Ovary (tissue), 10 donors: ENCODE measurements at places on chromosomes 7 and 10. TPM values are rescaled to one million over a fixed set of nuclear protein-coding genes. Genes with fewer than 3 reads are reported as not detected.

DNA sequence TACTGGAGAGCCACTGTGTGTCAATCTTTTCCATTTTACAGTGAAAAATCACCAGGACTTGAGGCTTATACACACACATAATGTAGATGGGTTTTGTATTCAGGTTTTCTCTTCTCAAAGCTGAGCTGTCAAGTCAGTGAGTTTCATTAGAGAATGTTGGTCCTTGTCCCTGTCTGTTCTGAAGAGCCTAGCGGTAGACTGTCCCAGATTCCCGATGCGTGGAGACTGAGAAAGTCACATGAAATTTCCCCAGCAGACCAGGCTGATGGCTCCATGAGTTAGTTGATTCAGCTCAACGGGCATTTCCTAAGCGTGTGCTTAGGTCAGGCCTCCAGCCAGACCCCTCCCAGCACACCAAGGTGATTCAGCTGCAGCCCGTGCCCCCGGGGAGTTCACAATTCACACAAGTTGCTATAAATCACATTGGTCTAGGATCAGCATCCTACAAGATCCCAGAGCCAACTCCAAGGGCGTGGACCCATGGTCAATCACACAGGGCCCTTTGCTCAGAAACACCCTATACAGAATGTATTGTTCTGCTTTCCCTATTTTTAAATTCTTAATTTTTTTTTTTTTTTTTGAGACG lies 17.2 kb downstream of the CHST15 start:
- H3K27me3 ChIP-seq: no peaks in the 10 kb centered on the region
- H3K27ac ChIP-seq: peak overlapping the region; percentile 71
- H3K36me3 ChIP-seq: no peaks in the 10 kb centered on the region
- peaks cover 28% of the 10 kb centered on the region for H3K4me1 ChIP-seq

DNA sequence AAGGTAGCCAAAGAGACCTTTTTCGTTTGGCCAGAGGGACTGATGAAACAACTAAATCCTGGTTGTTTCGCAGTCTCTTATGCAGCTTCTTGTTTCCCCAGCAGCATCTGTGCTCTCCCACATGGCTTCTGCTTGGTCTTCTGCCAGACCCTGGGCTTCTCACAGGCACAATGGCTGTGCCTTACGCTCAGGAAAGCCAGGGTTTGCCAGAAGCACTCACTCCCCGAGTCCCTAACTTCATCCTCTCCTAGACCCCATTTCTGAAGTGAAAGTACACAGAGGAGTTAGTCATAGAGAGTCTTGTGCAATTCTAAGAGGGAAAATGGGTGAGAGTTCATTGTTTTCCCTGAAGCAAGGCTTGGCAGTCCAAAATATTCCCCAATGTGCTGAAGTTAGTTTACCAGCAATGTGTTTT lies 121.7 kb downstream of the EVX1 start:
- H3K4me3 ChIP-seq: peak overlapping the region; percentile 7
- peaks cover 9% of the 10 kb centered on the region for H3K4me1 ChIP-seq
- DNase-seq: peak; percentile 86
- H3K27me3 ChIP-seq: no peaks in the 10 kb centered on the region

The ZNF277 gene
- total RNA-seq: 21.2 TPM

The LIPK gene
- total RNA-seq: not detected

The HOXA11 gene
- total RNA-seq: not detected

DNA sequence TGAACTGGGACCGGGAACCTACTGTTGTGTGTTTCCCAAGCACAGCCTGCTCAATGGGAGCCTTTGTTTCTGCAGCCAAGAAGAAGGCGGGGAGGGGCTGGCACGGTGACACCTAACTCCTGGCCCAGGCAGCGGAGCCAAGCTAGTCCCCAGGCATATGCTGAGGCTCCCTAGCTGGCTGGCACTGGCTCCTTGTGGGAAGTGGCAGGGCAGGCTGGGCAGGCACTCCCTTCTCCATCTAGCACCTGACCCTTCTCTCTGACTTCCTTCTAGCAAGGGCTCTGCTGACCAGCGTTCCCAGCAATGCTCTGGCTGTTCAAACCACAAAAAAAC lies 325.0 kb downstream of the PLXNA4 start:
- H3K4me3 ChIP-seq: no peak overlapping the region
- no peaks in the 10 kb centered on the region for H3K36me3 ChIP-seq
- H3K4me1 ChIP-seq: peaks cover 11% of the 10 kb centered on the region
- no peak overlapping the region for H3K27ac ChIP-seq

The LIPM gene
- not detected for total RNA-seq

- H3K27ac ChIP-seq: no peak overlapping the region
- H3K4me3 ChIP-seq: no peak overlapping the region
- no peaks in the 10 kb centered on the region for H3K27me3 ChIP-seq
- H3K36me3 ChIP-seq: no peaks in the 10 kb centered on the region
These were observed 89.7 kb upstream of the GHITM start for GRCh38 chr10:84049645-84050011.

The CLDN3 gene
- 7.4 TPM for total RNA-seq

The ITGA8 gene
- 4.2 TPM for total RNA-seq

The SPDYE16 gene
- total RNA-seq: 0.74 TPM

The TBX20 gene
- total RNA-seq: not detected

DNA sequence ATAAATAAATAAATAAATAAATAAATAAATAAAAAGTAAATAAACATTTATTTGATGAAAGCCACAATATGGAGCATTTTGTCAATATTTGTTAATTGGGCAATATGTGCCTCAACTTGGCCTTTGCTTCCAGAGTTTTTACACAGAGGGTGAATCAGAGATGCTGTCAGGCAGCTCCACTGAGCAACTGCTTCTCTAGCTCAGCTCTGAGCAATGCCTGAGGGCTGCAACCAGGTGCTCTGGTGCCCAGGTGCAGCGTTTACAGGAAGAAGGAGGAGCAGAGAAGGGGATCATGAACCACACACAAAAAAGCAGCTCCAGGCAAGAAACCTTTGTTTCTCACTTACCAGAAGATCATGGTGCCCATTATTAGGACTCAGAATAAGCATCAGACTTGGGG lies 876.2 kb upstream of the AUTS2 start:
- DNase-seq: no peak
- no peak overlapping the region for H3K27ac ChIP-seq
- H3K27me3 ChIP-seq: no peaks in the 10 kb centered on the region
- no peaks in the 10 kb centered on the region for H3K4me1 ChIP-seq
- no peak overlapping the region for H3K4me3 ChIP-seq

- H3K4me3 ChIP-seq: no peak overlapping the region
- no peaks in the 10 kb centered on the region for H3K27me3 ChIP-seq
These were observed 108.8 kb downstream of the ADCYAP1R1 start for GRCh38 chr7:31160941-31161340.

- no peak for DNase-seq
- H3K4me3 ChIP-seq: no peak overlapping the region
- H3K36me3 ChIP-seq: no peaks in the 10 kb centered on the region
- H3K4me1 ChIP-seq: peaks cover 2% of the 10 kb centered on the region
- H3K27me3 ChIP-seq: no peaks in the 10 kb centered on the region
- no peak overlapping the region for H3K27ac ChIP-seq
These were observed 53.3 kb upstream of the PPIF start for GRCh38 chr10:79293841-79294581.

DNA sequence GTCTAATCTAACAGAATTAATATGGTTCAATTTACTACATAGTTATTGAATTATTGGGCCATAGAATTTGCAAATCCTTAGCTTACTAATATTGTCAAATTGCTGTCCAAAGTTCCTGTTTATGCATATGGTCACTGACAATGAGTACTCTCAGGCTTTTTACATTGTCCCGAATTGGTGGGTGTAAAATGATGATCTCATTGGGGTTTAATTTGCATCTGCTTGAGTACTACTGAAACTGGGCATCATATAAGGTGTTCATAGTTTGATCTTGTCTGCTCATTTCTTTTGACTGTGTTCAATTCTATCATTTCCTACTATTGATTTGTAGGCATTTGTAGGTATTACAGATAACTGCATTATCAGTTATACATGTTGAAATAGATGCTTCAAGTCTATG lies 12.7 kb downstream of the ABCA13 start:
- H3K4me3 ChIP-seq: no peak overlapping the region
- no peaks in the 10 kb centered on the region for H3K27me3 ChIP-seq
- H3K36me3 ChIP-seq: no peaks in the 10 kb centered on the region
- H3K27ac ChIP-seq: no peak overlapping the region

The TAS2R4 gene
- 1.8 TPM for total RNA-seq

- no peak overlapping the region for H3K27ac ChIP-seq
- H3K27me3 ChIP-seq: no peaks in the 10 kb centered on the region
- no peak for DNase-seq
- H3K4me1 ChIP-seq: no peaks in the 10 kb centered on the region
These were observed 9.7 kb downstream of the INTS1 start for GRCh38 chr7:1494447-1494846.

GRCh38 chr10:110471566-110472139 lies 26.1 kb upstream of the DUSP5 start:
- no peak for DNase-seq
- no peaks in the 10 kb centered on the region for H3K36me3 ChIP-seq
- no peak overlapping the region for H3K27ac ChIP-seq
- no peak overlapping the region for H3K4me3 ChIP-seq
- H3K27me3 ChIP-seq: no peaks in the 10 kb centered on the region

- no peak overlapping the region for H3K27ac ChIP-seq
- H3K4me3 ChIP-seq: peak overlapping the region; percentile 88
- peaks cover 6% of the 10 kb centered on the region for H3K4me1 ChIP-seq
These were observed 739 bp upstream of the ALDH18A1 start for GRCh38 chr10:95657250-95657649.

DNA sequence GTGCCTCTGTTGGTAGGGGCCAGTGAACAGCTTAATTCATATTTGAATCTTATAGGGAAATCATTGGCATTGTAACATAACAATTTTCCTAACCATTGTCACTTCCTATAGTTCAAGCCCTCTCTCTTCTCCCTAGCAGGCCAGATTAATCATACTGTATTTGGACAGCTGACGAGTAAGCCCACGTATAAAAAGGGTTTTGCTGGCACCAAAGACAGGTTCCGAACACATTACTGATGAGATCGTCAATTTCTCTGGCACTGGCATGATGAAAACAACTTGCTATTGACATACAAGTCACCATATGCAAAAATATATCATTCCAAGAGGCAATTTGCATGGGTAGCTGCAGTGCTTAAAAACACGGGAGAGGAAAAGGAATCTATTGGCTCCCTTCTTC lies 891.1 kb upstream of the AUTS2 start:
- no peak overlapping the region for H3K27ac ChIP-seq
- H3K4me1 ChIP-seq: no peaks in the 10 kb centered on the region
- DNase-seq: no peak
- no peaks in the 10 kb centered on the region for H3K36me3 ChIP-seq
- H3K4me3 ChIP-seq: no peak overlapping the region
- no peaks in the 10 kb centered on the region for H3K27me3 ChIP-seq

The SLC18A3 gene
- not detected for total RNA-seq

DNA sequence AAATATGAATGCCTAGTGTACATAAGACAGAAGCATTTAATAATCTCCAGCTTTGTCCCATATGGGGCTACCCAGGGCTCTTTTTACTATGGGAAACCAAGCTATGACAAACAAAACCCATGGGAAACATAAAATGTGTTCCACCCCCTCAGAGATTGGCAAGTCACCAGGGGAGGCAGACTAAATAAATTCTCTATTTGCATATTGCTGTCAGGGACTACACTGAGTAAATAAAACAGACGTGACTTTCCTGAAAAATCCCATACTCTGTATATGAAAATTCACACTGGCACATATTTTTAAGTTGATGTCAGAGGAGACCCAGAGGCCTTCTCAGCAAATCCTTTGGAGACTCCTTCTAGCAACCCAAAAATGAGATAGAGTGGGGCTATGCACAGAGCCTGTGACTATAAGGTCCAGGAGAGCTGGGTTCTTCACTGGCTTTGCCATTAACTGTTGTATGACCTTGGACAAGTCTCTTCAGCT lies 44.0 kb upstream of the HPSE2 start:
- H3K4me3 ChIP-seq: no peak overlapping the region
- H3K36me3 ChIP-seq: no peaks in the 10 kb centered on the region
- no peak overlapping the region for H3K27ac ChIP-seq
- no peaks in the 10 kb centered on the region for H3K4me1 ChIP-seq
- no peak for DNase-seq

DNA sequence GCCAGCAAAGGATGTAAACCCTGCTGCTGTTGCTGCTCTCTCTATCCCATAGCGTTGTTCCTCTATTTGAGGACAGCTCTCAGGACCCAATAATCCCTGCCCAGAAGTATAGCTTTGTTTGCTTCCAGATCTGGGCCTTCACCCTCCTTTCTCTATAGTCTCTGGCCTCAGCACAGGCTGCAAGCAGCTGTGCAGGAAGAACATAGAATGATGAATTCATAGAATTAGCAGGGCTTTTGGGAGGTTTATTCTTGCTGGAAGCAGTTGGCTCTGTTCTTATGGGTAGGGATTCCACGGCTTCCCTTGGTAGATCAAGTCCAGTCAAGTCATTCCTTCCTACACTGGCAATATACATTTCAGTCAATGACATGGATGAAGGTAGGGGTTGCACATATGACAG lies 354.7 kb downstream of the HPSE2 start:
- H3K4me3 ChIP-seq: no peak overlapping the region
- no peaks in the 10 kb centered on the region for H3K36me3 ChIP-seq
- H3K4me1 ChIP-seq: no peaks in the 10 kb centered on the region
- no peak overlapping the region for H3K27ac ChIP-seq

The TMEM176A gene
- 141 TPM for total RNA-seq

The STRIP2 gene
- 0.89 TPM for total RNA-seq

GRCh38 chr10:14975672-14976273 lies 16.6 kb downstream of the MEIG1 start:
- H3K27ac ChIP-seq: no peak overlapping the region
- H3K4me1 ChIP-seq: no peaks in the 10 kb centered on the region
- H3K36me3 ChIP-seq: no peaks in the 10 kb centered on the region
- no peak overlapping the region for H3K4me3 ChIP-seq

The NME8 gene
- not detected for total RNA-seq

The ITIH2 gene
- not detected for total RNA-seq

- no peak overlapping the region for H3K4me3 ChIP-seq
- H3K27ac ChIP-seq: no peak overlapping the region
- no peaks in the 10 kb centered on the region for H3K4me1 ChIP-seq
- H3K36me3 ChIP-seq: no peaks in the 10 kb centered on the region
- no peak for DNase-seq
These were observed 67.7 kb downstream of the ELAPOR2 start for GRCh38 chr7:86991771-86992191.

The PNLIP gene
- total RNA-seq: 3.1 TPM

The OR2A1 gene
- total RNA-seq: 0.25 TPM

GRCh38 chr10:46285300-46285699 lies 1.5 kb upstream of the ANTXRL start:
- no peaks in the 10 kb centered on the region for H3K36me3 ChIP-seq
- DNase-seq: no peak
- H3K27me3 ChIP-seq: no peaks in the 10 kb centered on the region
- H3K4me1 ChIP-seq: peaks cover 4% of the 10 kb centered on the region

The PCDH15 gene
- not detected for total RNA-seq

The LEP gene
- not detected for total RNA-seq

The GRM3 gene
- not detected for total RNA-seq

The NPY gene
- total RNA-seq: not detected

The IKZF1 gene
- 1.8 TPM for total RNA-seq
